Stimulated activated CD4-positive, alpha-beta T cell treated with anti-CD3 and anti-CD28 coated beads, Interleukin-12 subunit alpha, Interleukin-12 subunit beta, amount 100 ng/mL, for 48 hours (primary cell): ENCODE measurements at places on chromosomes 13 and 19.

DNA sequence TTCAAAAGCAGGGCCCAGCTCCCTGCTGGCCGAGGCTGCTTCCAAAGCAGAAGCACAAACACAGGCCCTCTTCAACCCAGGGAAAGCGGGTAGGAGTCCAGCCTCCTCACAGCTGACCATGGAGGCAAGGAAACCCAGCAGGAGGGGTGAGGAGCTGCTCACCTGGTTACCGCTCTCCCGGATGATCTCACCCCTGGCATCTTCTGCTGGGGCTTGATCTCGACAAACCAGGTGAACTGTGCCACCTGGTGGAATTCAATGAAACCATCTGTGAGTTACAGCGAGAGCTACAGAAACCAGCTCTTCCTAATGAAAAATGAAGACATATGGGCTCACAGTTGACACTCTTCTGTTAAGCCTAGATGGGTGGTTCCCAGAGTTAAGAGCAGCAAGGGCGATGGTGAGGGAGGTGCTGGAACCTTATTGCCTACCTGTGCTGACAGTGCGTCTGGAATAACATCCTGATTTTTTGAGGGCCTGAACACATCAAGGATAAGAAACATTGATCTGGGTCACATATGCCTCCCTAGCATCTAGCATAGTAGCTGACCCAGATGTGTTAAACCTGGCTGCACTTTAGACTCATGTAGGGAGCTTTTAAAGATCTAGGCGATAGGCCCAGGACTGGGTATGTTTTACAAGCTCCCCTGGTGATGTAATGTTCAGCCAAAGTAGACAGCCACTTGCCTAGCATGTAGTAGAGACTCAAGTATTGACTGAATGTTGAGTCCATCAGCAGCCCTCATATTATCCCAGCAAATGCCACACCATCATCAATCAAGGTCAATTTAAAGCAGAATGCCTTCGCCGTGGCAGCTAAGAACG, 6.1 kb downstream of the DHRS12 start:
- DNase-seq: no peak

DNA sequence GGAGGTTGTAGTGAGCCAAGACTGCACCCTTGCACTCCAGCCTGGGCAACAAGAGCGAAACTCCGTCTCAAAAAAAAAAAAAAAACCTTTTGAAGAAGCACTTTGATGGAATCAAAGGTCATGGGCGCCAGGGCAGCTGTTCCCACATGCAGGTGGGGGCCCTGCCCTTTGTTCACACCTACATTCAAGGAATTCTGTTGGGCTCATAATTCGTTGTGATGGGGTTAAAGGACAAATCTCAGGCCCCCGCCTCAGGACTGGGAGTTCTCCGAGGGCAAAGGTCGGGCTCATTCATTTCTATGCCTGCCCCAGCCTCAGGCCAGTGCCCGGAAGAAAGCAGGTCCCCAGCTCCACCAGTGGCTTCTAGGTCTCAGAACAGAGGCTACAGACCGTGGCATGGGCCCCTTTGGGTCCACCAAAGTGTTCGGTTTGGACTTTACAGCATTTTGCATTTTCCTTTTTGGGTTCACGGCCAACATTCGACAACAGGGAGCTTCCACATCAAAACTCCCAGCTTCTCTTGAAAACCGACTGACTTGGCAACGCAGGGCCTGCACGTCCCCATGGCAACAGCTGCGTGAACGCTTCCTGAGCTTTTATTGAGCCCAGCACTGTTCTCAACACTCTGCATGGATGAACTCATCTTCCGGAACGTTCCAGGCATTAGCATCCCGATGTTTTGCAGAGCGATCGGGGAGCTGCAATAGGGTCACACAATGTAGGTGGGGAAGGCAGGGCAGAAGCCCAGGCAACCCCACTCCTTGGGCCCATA, 10.1 kb upstream of the GTF2F1 start:
- no peak for DNase-seq

- no peak for DNase-seq
Observed at GRCh38 chr13:32391101-32391619, 36.8 kb downstream of the N4BP2L1 start.

DNA sequence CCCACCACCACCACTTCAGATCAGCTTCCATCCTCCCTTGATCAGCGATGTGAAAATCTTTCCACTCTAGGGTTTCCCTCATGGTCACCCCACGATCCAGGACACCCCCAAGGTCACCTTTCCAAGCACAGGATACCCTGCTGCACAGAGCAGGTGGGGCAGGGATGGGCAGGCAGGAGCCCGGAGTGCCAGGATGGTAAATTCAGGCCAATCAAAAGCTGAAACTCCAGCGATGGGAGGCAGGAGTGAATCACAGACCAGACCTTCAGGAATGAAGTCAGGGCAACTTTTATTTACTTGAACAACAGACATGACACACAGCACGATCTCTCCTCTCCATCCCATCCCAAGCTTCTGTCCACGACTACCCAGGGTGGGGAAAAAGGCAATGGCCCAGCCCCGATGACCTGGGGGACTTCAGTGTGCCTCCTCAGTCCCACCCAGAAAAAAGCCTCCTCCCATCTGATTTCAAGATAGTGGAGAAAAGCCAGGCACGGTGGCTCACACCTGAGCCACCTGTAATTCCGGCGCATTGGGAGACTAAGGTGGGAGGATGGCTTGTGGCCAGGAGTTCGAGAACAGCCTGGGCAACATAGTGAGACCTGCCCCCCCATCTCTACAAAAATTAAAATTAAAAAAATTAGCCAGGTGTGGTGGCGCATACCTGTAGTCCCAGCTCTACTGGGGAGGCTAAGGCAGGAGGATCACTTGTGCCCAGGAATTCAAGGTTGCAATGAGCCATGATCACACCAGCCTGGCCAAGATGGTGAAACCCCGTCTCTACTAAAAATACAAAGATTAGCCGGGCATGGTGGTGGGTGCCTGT, 39.2 kb downstream of the ZSWIM4 start:
- DNase-seq: no peak

DNA sequence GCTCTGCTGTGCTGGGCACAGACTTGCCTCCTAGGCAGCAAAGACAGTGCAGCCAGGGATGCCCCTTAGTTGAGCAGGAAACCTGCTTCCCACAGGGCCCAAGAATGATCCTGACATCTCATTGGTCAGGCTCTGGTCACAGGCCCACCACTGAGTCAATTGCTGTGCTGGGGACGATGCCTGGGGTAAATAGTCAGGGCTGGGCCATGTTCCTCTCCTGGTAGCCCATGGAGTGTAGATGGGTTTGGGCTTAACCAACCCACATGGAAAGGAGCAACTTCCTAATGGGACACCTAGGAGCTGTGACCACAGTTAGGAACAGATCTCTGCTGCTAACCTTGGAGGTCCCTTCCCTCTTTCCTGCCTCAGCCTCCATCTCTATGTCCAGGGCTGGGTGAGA, 212.5 kb upstream of the ZNF536 start:
- no peak for DNase-seq

DNA sequence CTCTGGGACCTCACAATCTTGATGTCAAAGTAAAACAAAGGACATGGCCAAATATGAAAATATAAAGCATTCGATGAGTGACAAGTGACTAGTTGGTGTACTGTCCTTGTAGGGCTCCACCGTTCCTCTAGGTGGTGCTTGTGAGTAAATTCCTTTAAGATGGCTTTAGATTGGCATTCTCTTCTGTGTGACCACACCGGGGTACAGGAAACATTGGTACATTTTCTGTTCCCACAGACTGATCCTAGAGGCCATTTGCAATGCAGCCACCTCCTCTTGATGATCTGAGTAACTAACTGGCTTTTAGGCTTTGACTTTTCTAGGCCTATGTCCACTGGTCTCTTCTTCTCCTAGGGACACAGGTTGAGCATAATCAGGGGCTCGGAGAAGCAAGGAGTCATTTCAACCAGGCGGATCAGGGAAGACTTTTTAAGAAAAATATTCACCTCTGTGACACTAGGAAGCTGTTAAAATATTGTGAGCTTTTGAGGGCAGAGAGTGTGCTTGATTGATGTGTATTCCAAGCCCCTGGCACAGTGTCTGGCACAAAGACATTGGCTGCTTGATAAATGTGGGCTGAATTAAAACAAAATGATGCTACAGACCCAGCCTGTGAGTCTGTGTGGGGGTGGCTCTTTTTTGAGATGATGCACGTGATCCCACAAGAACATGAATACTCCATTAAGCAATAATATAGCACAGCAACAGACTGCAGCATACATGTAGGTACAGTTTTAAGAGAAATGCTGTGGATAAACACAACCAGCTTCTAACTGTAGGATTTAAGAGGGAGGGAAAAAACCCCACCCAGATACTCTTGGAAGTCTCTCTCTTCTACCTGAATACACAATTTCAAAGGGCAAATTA, 21.0 kb downstream of the EPSTI1 start:
- peak; percentile 22 for DNase-seq

- peak; percentile 96 for DNase-seq
Observed at GRCh38 chr19:35995048-35995993, at the start of gene SDHAF1. TSS of gene SDHAF1 (plus strand) at chr19:35995188. CDS start at chr19:35995275, 87 bp downstream.

DNA sequence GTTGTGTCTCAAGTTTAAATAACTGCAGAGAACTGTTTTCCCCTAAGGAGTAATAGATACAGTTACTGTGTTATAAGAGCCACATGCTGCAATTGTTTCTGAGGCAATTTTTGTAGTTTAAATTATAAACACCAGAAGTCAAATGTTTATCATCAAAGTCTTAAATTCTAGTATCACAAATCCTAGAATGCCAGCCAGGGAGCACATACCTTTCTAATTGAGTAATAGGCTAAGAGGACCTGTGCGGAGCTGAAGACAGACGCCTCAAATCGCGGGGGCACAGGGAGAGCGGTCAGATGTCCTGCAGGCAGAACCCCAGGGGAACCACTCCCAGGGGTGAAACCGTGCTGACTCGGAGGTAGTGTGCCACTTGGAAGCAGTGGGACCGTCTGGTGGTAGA, 65.2 kb upstream of the TNFRSF19 start:
- no peak for DNase-seq

GRCh38 chr19:16584248-16585093, 12.3 kb upstream of the SLC35E1 start:
- peak; percentile 76 for DNase-seq

- DNase-seq: no peak
Observed at GRCh38 chr19:55012306-55012705, 25.8 kb downstream of the GP6 start.

DNA sequence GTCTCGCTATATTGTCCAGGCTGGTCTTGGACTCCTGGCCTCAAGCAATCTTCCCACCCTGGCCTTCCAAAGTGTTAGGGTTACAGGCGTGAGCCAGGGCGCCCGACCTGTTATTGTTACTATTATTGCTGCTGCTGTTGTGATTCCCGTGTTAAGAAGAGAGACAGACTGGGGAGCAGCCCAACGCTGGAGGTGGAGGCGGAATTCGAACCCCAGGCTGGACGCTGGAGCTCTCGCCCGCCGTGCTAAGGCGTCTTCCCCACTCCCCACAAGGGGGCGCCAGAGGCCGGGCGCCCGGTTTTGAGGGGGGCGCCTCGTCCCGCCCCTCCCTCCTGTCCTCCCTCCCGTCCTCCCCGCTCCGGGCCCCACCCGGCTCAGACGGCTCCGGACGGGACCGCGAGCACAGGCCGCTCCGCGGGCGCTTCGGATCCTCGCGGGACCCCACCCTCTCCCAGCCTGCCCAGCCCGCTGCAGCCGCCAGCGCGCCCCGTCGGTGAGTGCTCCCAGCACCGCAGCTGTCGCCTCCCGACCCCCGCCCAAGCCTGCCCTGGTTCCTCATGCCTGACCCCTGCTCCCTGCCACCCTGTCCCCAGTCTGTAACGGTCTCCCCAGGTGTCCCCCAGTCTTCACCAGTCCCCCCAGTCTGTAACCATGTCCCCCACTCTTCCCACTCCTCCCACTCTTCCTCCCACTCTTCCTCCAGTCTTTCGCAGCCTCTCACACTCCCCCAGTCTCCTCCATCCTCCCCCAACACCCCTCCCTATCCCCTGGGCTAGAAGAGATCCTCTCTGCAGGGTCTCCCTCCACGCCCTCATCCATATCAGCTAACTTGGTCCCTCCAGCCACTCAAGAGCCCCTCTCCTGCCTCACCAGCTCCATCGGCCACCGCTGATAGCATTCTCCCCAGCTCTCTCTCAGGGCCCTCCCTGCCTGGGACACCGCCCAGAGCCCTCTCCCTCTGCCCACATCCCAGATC, at the start of gene EHD2:
TSS of gene EHD2 (plus strand) at position 377 of the 976 bp plus-strand sequence. CDS start 3,191 bp downstream, outside the sequence.
- peak; percentile 43 for DNase-seq

DNA sequence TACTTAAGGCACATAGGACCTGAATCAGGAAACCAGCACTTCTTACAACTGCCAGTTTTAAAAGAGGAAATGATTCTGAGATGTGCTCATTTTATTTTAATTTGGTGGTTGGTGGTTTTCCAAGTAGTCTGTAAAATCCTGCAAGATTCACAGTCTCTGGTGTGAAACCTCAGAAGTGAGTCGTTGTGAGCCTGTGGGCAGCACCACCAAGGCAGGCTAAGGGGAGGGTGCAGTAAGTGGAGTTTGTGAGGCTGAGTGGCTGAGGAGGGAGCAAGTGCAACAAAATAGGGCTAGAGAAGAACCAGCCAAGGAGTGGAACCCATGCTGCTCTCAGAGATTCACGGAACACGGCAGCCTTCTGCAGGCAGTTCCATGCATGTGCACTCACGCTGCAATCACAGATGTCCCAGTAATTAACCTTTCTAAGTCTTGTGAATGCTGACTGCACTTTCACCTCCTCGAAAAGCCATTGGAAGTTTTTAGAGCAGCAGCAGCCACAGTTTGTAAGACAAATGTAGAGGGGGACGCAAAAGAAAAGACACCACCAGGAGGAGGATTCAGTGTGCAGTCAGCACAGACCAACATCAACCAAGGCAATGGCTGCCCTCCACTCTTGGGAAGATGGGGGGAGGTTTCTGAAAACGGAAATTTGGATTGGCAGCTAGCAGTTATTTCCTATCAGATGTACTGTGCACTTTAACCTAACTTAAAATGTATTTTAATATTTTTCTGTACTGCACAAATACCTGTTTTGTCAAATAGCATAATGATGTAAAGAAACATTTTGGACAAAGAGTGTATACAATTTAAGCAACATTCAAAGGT, 44.9 kb downstream of the ESD start:
- DNase-seq: peak; percentile 21

DNA sequence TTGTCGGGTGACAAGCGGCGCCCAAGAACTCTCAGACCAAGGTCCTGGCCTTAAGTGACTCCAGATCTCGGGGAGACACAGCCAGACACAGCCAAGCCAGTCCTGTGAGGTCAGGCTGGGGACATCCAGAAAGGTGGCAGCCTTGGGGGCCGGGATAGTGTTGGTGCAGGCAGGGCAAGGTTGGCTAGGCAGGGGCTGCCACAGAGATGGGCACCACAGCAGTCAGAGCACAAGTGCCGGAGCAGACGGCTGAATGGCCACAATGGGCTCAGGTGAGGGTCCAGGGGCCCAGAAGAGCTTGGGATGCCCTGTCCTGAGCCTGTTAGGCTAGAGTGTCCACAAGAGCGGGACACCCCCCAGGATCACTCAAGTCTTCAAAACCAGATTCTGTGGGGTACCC, 32.2 kb downstream of the MAU2 start:
- DNase-seq: no peak
